ENCODE measurements at places on chromosomes 11 and 22.
A peak's percentile ranks its signal among the peaks of the same experiment; 100 is the strongest.

DNA sequence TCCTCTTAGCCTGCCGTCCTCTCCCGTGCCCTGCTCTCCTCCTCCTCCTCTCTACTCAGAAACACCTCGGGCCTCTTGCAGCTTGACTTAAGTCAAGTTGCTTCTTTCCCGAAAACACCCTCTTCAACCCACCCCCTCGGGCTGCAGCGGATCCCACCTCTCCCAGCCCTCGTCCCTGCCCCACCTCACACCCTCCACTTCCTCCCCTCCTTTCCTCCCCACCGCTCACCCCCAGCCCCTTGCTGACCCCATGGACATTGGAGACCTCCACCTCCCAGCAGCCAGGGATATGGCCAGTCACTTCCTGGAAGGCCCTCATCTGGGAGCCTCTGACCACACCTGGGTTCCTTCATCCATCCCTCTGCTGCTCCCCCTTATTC, 8.5 kb upstream of the CYTH4 start:
- no peak for DNase-seq

GRCh38 chr22:30591191-30591587, 521 bp downstream of the PES1 start:
- DNase-seq = no peak

DNA sequence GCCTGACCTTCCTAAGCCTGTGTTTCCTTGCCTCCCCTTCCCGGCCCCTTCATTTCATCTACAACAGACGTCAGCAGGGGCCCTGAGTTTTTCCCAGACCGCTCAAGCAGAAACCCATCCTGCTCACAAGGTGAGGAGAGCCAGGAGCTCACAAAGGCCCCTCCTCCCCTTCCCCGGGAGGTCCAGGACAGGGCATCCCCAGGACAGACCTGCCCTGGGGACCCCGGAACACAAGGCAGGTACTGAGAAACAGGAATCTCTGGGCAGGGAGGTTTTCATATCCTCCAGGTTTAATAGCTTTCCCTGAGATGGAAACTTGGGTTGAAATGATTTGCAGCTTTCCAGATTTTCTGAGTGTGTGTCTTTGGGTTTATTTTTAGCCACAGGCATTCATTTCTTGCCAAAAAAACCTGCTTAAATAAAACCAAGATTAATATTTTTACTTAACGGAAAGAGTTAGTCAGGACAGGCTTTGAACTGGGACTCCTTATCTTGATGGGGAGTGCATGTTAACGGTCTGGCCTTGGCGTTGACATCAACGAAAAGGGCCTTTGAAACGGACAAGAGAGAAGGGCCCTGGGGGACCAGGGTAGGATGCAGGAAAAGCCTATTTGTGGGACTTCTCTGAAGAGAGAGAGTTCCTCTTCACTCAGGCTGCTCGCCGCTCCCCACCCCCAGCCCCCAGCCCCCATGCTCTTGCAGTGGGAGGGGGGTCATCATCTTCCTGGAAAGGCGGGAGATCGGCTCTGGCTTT, 38.5 kb downstream of the TIMP3 start:
- DNase-seq = no peak

- DNase-seq = no peak
Observed at GRCh38 chr22:27793576-27793975, 8.0 kb downstream of the MN1 start.

DNA sequence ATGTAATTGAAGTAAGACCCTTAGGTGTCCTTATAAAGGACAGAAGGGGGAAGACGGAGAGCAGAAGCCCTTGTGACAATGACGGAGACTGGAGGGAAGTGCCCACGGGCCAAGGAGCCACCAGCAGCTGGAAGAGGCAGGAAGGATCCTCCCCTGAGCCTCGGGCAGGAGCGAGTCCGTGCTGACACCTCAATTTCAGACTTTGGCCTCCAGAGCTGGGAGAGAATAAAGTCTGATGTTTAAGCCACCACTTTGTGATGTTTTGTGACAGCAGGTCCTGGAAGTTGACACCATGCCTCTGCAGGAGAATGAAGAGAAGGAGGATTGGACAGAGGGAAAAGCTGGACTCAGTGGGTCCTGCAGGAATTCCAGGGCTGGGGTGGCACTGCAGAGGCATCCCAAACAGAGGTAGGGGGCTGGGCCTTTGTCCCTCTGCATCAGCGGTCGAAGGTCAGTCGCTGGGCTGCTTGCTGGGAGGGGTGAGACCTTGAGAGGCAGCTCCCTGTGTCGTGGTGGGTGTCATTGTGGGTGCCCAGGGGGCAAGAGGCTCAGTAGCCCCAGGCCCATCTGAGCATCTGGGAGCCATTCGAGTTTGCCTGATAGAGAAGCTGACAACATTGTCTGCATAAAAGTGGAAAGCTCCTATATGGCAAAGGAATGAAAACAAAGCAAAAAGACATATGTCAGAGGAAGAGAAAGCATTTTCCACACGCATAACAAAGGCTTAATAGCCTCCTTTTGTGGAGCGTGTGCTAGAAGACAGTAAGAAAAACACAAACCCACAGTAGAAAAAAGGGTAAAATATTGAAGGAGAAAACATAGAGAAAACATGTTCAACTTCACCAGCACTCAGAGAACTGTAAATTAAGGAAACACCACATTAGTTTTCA, 68.8 kb downstream of the RTL6 start:
- no peak for DNase-seq

DNA sequence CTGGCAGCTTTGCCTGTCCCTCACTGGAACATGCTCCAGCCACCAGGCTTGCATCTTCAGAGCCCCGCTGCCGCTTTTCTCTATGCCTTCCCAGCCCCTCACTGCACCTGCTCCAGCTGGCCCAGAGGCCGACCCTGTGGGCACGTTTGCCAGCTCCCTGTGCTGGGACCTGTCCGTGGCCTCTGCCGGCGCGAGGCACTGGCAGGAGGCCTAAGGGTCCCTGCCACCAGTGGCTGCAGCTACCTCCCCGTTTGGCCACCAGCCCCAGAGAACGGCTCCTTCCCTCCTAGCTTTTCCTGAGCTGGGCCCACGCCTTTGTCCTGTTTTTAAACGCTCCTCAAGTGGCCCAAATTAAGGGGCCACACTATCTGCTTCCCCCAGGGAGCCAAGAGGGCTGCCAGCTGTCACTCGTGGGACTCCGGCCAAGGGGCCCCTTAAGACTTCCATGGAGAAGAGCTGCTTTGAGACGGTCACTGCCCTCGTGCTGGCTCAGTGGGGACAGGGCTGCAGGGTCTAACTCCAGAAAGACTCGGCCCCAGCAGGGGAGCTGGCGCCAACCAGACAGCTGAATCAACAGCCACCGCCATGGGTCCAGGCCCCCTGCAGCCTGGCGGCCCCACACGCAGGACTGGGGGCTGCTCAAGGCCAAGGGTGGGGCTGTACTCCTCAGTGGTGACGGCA, 24.6 kb upstream of the WNT7B start:
- no peak for DNase-seq

DNA sequence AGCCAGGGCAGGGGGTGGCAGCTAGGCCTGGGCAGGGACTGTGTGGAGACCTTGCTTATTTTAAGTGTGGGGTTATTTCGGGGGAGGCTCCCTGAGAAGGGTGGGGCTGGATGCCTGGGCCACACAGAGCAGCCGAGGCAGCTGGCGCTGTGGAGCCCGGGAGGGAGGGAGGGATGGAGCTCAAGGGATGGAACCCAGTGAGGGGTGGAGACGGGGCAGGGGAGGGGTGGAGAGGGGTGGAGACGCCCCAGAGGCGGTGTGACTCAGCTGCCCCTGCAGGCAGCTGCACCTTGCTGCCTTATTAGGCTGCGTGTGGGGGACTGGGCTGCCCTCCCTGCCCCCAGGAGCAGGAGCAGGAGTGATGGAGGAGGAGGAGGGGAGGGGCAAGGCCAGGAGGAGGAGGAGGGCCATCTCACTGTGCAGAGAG, 9.8 kb upstream of the TSSC4 start:
- no peak for DNase-seq

DNA sequence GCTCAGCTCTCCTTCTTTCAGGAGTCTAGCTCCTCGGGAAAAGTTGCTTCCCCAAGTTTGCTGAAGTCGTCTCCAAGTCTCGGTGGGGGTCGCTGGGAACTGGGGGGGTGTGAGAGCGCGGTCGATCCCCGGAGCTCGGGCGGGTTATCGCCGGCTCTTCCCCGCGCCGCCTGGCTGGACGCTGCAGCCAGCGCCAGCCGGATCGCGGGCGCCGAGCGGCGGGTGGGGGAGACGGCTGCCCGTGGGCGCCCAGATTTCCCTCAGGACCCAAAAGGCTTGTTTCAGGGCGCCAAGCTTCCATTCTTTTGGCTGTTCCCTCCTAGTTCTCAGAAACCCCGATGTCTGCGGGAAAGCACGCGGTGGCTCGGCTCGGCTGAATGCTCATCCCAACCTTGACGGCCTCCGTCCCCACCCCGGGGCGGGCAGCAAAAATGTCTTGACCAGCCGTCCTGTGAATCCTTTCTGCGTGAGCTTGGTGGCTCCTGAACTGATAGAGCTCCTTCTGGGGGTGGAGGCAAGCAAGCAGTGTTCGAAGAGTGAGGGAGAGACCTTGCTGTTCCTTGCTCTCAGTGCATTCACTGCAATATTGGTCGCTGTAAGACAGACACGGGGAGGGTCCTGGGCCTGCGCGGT, 1.7 kb downstream of the ZBTB16 start:
- no peak for DNase-seq

GRCh38 chr11:102414559-102414958, 38.0 kb downstream of the TMEM123 start:
- no peak for DNase-seq

- DNase-seq = no peak
Observed at GRCh38 chr11:83520849-83521248, 234.7 kb upstream of the CCDC90B start.

DNA sequence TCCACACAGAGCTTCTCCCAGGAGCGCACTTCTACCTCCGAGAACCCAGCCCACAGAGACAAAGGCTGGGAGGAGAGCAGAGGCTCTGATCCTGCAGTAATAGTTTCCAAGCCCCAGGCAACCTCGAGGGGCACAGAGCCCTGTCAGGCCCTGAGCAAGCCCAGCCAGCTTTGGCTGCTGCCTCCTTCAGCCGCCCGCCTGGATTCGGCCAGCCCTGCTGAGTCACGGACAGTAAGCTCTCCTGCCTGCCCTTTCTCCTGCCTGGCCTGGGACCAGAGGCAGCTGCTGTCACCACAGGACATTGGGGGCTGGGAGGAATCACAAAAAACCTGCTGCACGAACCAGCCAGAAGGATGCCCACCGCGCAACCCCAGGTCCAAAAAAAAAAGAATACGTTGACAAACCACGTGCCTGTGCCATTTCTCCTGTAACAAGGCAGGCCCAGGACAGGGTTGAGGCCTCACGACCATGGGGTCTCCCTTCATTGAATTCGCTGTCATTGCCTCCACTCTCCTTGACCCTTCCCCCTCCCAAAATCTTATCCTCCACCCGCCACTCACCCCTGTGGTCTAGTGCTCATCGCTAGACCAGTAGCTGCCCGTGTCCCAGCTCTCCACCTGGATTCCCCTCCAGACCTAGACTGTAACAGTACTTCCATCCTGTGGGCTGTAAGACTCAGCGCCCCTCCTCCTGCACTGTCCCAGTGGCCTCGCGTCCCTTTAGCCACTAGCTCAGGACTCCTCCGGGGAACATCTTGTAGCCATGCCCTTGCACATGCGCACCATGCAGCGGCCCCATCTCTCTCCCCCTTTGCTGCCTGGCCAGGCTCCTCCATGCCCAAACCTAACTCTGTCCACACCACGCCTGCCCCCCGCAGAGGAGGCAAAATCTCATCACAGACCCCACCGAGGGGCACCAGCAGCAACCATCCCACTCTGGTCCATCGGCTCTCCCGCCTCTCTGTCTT, 7.4 kb upstream of the SLC22A12 start:
- DNase-seq = no peak

GRCh38 chr11:34280945-34281872, 76.6 kb downstream of the ABTB2 start:
- no peak for DNase-seq

DNA sequence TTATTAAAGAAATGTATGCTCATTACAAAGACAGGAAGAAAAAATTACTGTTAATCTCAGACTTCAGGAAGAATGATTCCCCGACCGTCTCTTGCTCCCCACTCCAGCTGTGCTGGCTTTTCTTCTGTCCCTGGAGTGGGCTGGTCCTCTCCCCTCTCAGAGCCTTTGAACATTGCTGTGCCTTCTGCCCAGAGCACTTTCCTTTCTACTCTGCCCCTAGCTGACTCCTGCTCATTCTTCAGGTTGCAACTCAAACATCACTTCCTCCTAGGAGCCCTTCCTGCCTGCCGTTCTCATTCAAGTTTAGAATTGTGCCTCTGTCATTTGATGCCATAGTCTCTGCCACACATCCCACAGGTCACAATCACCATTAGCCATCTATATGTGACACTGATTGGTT, 329.5 kb downstream of the MIAT start:
- no peak for DNase-seq

GRCh38 chr11:65329944-65330403, 3.7 kb upstream of the DPF2 start:
- peak; percentile 54 for DNase-seq

DNA sequence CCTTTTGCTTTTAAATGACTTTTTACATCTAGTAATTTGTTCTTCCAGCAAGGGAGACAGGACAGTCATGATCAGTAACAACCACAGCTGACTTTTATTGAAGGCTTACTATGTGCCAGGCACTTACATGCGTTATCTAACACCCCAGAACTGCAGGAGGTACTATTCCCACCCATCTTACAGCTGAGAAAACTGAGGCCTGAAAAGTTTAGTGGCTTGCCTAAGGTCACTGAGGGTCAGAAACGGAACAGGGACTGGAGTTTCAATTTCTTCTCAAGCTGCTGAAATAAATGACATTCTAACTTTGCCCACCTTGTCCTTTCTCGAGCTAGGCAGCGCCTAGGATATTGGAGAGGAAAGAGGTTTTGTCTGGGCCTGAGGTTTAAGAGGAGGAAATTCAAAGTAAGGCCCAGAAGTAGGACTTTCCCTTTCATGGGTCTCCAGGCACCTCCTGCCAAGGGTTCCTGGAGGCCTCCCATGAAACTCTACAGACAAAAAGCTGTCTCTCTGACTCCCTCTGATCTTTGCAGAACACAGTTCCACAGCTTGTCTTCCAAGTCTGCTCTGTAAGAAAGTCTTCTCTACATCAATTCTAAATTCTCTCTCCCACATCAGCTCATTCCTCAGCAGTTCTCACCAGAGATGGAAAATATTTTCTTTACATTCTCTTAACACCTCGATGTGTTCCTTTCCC, 102.2 kb downstream of the NAT10 start:
- no peak for DNase-seq

- no peak for DNase-seq
Observed at GRCh38 chr11:87150936-87151335, 113.2 kb downstream of the TMEM135 start.

Data from GM19239 (cell line).